ENCODE measurements at places on chromosomes 3 and 15. TPM values are rescaled to one million over a fixed set of nuclear protein-coding genes. Genes with fewer than 3 reads are reported as not detected.

- DNase-seq, result no peak
Observed at GRCh38 chr3:101702726-101703125, 16.2 kb upstream of the RPL24 start.

DNA sequence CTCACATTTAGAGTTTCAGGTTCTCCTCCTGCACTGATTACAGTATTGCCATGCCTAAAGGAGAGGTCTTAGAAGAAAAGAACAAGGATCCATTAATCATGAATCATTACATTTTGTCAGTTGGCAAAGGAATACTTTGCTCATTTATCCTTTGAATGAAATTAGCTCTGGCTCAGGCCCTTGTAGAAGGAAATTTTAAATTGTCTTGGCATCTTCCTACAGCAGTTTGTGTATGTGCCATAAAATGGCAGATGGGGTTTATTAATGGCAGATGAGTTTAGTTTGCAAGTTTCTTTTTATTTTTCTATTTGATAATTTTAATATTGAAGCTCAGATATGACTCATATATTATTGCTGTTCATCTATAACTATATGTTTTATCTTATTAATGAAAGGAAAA is 181.2 kb upstream of the EPHA3 start:
- no peak for DNase-seq

DNA sequence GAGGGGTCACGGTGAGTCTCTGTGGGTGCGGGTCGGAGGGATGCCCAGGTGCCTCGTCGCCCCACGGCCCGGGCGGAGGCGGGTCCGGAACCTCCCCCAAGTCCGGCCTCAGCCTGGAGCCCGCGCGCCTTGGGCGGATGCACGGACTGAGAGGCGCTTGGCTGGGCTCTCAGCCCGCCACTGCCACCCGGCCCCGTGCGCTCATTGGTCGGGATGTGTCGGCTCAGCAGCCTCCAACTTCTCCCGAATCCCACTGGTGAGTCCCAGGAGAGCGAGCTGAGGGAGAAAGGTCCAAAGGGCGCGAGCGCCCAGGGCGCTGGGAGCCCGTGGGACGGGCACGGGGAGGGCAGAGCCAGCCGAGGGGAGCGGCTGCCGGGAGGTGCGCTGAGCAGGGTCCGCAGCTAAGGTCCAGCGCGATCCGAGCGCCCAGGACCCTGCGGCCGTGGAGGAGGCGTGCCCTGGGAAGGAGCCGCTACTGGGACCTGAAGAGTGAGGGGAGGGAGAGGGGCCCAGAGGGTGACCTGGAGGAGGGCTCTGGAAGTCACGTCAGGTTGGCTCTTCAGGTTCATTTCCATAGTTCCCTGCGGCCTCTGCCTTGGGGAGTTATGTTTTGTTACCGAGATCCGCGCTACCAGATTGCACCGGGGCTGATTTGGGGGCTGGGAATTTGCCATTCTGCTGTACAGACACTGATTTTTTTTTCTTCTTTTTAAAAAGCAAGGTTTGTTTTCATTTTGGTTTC is at the start of gene MME:
Gene MME (plus strand): TSS at position 574 of the 742 bp plus-strand sequence. CDS start 3,849 bp downstream, outside the sequence.
- DNase-seq, result peak; percentile 91

Gene IL5RA
- total RNA-seq, result not detected

Gene ZNF860
- total RNA-seq, result 0.80 TPM

DNA sequence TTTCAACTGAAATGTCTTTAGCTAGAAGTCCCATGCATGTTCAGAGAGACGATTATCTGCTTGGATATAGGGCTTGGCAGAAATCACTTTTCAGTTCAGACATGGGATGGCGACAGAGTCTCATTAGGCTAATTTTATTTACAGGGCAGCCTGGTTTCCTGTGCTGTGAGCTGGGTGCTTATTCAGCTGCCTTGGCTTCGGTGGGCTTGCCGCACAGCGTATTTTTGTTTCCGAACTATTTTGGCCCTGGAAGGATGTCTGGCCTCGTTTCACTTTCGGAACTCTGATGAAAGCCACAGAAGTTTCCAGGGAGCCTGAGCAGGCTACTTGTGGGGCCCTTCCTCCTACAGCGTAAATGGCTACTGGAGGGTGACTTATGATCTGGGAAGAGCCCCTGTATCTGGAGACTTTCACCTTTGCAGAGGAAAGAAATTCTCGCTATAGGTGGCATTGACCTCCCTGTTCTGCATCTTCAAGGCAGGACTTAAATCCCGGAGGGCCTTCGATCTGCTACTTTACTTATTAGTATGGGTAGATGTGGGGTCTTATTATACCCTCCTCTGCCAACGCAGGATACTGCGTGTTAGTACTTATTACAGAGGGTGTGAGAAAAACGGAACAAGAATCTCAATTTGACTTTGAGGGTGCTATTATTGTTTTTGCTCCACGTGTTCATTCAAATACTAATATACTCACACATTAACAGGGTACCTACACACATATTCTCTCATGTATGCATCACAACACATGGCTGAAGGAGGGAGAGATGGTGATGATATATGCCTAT is 364.0 kb upstream of the RBMS3 start:
- no peak for DNase-seq

GRCh38 chr15:55742498-55742926 is 440 bp downstream of the PRTG start:
- DNase-seq, result no peak

GRCh38 chr15:83292317-83292716 is 7.9 kb upstream of the BNC1 start:
- DNase-seq, result no peak

- no peak for DNase-seq
Observed at GRCh38 chr15:81160312-81161159, 26.5 kb downstream of the CFAP161 start.

GRCh38 chr15:73227433-73228056 is 141.2 kb downstream of the HCN4 start:
- DNase-seq, result no peak

Gene THSD4
- 59.5 TPM for total RNA-seq

GRCh38 chr3:28841441-28841840 is 439.4 kb upstream of the RBMS3 start:
- no peak for DNase-seq

GRCh38 chr3:136818769-136819391 is at the start of gene SLC35G2:
TSS of gene SLC35G2 (plus strand) at chr3:136819126. CDS start at chr3:136854461, 35,335 bp downstream.
- DNase-seq, result peak; percentile 53

Gene C3orf85
- total RNA-seq, result 174 TPM

Gene CRTAP
- 32.9 TPM for total RNA-seq

DNA sequence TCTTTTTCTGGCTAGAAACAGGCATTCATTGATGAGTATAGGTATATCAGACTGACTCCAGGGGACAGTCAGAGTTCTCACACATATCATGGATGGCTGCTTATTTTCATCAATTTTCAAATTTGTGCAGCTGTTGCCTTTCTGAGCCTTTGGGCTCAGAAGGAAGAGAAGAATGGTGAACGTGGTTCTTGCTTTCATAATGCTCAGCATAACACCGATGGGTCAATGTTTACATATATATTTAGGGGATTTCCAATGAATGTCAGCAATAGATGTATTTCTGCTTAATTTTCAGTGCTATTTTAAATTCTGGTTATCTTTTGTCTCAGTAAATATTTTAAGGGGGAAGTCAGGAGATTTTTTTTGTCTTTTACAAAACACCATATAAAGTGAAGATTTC is 581.4 kb upstream of the DPPA4 start:
- DNase-seq, result no peak

- DNase-seq, result no peak
Observed at GRCh38 chr3:46632792-46633191, 20.5 kb downstream of the FAM240A start.

DNA sequence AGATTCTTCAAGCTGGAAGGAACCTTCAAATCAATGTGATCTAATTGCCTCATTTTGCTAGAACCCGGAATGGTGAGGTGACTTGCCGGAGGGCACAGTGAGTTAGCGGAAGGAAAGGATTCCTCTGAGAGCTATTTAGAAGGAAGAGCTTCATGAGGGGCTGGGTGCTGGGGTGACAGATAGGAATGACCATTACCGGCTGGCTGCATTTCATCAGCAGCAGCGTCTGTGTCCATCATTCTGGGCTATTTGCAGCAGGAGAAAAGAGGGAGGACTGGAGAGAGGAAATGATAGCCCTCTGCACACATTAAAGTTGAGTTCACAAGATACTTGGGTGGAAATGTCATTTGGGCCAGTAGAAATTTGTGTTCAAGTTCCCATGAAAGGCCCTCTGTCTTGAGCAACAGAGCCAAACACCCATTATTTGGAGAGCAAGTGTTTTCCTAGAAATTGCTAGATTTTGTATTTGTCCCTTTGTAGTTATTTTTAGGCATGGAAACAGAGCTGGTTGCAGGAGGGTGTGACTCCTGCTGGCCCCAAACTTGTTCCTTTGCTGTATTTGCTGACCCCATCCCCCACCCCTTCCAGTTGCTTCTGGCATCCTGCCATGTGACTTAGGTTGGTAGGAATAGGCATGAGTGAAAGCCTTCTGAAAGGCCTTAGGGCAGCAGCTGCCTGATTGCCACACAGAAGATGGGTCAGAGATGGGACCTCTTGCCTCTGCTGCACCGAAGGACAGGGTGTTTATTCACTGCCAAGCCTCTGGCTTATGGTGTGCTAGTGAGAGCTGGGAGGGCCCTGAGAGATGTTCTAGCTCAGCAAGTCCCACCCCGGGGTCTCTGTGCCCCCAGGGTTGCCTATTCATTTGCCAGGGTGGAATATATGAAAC is 87.5 kb upstream of the PLXNA1 start:
- no peak for DNase-seq

- DNase-seq, result no peak
Observed at GRCh38 chr3:9818666-9819335, 8.7 kb downstream of the TTLL3 start.

DNA sequence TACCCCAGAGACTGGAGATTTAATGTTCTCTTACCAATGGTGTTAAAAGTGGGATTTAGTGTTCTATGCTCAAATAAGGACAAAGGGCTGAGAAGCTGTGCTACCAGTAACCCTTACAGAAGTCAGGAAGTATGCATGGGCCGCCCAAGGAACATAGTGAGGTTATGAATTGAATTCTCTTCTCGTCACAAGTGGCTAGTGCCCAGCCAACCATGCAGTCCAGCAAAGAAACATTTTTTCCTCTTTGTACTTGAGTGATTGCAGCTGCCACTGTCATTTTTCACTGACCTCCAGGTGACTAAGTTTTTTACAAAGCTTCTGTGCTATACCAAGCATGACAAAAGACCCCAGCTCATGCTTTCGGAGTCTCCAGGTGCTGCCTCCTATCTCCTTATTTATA is 110.6 kb upstream of the DCBLD2 start:
- DNase-seq, result no peak

- no peak for DNase-seq
Observed at GRCh38 chr15:26126070-26126469, 262.9 kb upstream of the ATP10A start.

DNA sequence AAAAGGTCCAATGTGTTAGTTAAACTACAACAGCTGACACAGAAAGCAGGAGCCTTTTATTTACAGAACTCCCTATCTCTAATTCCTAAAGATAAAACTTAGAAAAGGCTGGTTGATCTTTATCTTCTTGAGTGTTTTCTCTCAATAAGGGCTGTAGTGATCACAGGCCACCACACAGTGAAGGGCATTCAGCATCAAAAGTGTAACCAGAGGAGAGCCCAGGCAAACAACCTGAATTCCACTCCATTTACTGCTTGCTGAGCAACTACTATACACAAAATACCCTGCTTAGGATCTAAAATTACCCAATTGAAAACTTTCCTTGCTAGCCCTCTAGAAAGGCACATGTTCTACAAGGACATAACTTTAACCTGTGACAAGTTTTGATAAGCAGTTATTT is 122.7 kb downstream of the MEIS2 start:
- no peak for DNase-seq

GRCh38 chr15:69972436-69972835 is 125.3 kb downstream of the TLE3 start:
- no peak for DNase-seq

Gene IL17RC
- 125 TPM for total RNA-seq

- no peak for DNase-seq
Observed at GRCh38 chr3:52298149-52299098, 10.8 kb downstream of the GLYCTK start.

GRCh38 chr15:41832875-41833274 is 5.0 kb downstream of the JMJD7 start:
- no peak for DNase-seq

GRCh38 chr3:35335703-35336102 is 303.6 kb upstream of the ARPP21 start:
- DNase-seq, result no peak

DNA sequence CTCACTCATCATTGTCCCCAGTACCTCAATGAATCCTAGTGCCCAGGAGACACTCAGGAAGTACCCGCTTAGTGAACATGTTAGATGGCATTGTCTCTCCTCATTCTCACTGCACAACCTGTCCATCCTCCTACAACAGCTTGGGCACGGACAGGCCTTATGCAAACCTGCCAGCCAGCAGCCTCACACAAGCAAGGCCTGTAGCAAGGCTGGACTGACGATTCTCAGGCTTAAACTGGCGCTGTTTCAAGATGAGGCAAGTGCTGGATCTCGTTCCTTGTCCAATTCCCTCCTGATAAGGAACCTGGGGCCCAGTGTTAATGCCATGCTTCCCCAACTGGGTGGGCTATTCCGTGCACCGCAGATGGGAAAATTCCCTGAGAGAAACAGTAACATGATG is 59.0 kb downstream of the CDCP1 start:
- no peak for DNase-seq

Measured in Peyer's patch (tissue), 4 donors.